ENCODE measurements at places on chromosomes 5 and 9. TPM values are rescaled to one million over a fixed set of nuclear protein-coding genes. Genes with fewer than 3 reads are reported as not detected.

The SLC6A7 gene
- total RNA-seq: not detected

The GRXCR2 gene
- total RNA-seq: not detected

The SYK gene
- 5.4 TPM for total RNA-seq

The GARIN3 gene
- not detected for total RNA-seq

The NIM1K gene
- not detected for total RNA-seq

The GAPT gene
- not detected for total RNA-seq

The LAMC3 gene
- total RNA-seq: 19.2 TPM

The LRRC8A gene
- 80.5 TPM for total RNA-seq

The FREM1 gene
- total RNA-seq: 3.1 TPM

The POLR3G gene
- 130 TPM for total RNA-seq

The POU5F2 gene
- total RNA-seq: 1.2 TPM

The ADAMTS12 gene
- 12.4 TPM for total RNA-seq

The ANAPC2 gene
- 41.5 TPM for total RNA-seq

The PPP3R2 gene
- total RNA-seq: not detected

GRCh38 chr5:42020788-42021530, 95.9 kb downstream of the FBXO4 start:
- H3K27ac ChIP-seq: no peak overlapping the region
- DNase-seq: peak; percentile 13
- H3K36me3 ChIP-seq: no peaks in the 10 kb centered on the region

DNA sequence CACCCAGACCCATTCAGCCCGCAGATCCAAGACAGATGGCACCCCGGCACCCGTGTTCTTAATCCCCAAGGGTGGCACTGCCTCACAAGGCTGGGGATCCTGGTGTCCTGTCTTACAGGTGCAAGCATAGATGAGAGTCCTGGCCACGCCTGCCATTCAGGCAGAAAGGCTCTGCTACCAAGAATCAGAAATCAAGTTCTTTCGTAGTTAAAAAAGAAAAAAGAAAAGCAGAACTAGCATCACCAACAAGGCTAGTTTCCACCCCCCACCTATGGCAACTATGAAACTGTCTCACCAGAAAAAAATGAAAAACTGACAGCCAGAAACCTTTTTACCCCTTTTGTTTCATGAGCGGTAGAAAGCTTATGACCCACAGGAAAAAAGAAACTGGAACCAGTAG, 170.4 kb downstream of the SYK start:
- H3K4me3 ChIP-seq: no peak overlapping the region
- no peak for DNase-seq
- H3K27ac ChIP-seq: no peak overlapping the region
- H3K27me3 ChIP-seq: no peaks in the 10 kb centered on the region

DNA sequence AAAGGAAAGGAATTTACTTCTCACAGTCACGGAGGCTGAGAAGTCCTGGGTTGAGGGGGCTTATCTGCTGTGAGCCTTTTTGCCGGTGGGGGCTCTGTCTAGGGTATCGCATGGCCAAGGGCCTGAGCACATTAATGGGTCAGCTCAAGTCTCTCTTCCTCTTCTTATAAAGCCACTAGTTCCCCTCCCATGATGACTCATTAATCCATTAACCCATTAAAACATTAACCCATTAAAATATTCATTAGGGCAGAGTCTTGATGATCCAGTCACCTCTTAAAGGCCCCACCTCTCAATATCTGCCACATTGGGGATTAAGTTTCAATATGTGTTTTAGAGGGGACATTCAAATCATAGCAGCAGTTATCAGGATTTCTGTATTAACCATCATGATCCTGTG, 406.3 kb downstream of the SPOCK1 start:
- no peak overlapping the region for H3K27ac ChIP-seq
- no peak overlapping the region for H3K4me3 ChIP-seq
- H3K36me3 ChIP-seq: no peaks in the 10 kb centered on the region
- peaks cover 20% of the 10 kb centered on the region for H3K4me1 ChIP-seq

DNA sequence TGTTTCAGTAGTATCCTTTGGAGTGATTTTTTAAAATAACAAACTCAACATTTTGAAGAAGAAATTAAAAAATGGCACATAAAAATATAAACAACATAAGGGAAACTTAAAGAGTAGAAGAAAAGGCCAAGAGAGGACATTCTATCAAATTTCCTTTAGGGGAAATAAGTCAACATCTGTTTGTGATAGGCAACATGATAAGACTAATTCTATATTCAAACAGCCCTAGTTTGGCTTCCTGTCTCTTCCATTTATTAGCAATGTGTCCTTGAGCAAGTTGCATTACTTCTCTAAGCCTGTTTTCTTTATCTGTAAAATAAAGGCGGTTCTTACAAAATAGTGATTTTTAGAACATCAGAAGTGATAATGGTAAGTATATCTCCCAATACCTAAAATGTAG, 24.7 kb downstream of the TYRP1 start:
- no peaks in the 10 kb centered on the region for H3K27me3 ChIP-seq
- no peak overlapping the region for H3K4me3 ChIP-seq
- no peaks in the 10 kb centered on the region for H3K36me3 ChIP-seq
- no peak overlapping the region for H3K27ac ChIP-seq
- no peak for DNase-seq
- peaks cover 5% of the 10 kb centered on the region for H3K4me1 ChIP-seq

GRCh38 chr5:96702503-96703383, 40.6 kb downstream of the CAST start:
- peaks cover 24% of the 10 kb centered on the region for H3K4me1 ChIP-seq
- H3K4me3 ChIP-seq: peak overlapping the region; percentile 63
- 0 out of 2 replicates have a peak overlapping the region, but pooled peaks have one; percentile 40 for H3K27ac ChIP-seq

GRCh38 chr9:26604076-26604662, 288.4 kb downstream of the CAAP1 start:
- no peaks in the 10 kb centered on the region for H3K36me3 ChIP-seq
- peaks cover 25% of the 10 kb centered on the region for H3K4me1 ChIP-seq
- DNase-seq: peak; percentile 62
- no peaks in the 10 kb centered on the region for H3K27me3 ChIP-seq

- no peak overlapping the region for H3K4me3 ChIP-seq
- H3K4me1 ChIP-seq: no peaks in the 10 kb centered on the region
- no peaks in the 10 kb centered on the region for H3K27me3 ChIP-seq
- H3K36me3 ChIP-seq: peaks cover 11% of the 10 kb centered on the region
- DNase-seq: no peak
- H3K27ac ChIP-seq: no peak overlapping the region
Measured at GRCh38 chr5:131706281-131706680, 71.3 kb upstream of the RAPGEF6 start.

GRCh38 chr5:83285661-83286398, 185.7 kb upstream of the VCAN start:
- H3K36me3 ChIP-seq: no peaks in the 10 kb centered on the region
- H3K4me1 ChIP-seq: peaks cover 7% of the 10 kb centered on the region
- H3K4me3 ChIP-seq: no peak overlapping the region
- no peaks in the 10 kb centered on the region for H3K27me3 ChIP-seq

- no peaks in the 10 kb centered on the region for H3K36me3 ChIP-seq
- peaks cover 5% of the 10 kb centered on the region for H3K27me3 ChIP-seq
- H3K4me1 ChIP-seq: peaks cover 10% of the 10 kb centered on the region
- no peak overlapping the region for H3K4me3 ChIP-seq
- no peak overlapping the region for H3K27ac ChIP-seq
Measured at GRCh38 chr5:58958701-58959100, 375.8 kb downstream of the RAB3C start.

DNA sequence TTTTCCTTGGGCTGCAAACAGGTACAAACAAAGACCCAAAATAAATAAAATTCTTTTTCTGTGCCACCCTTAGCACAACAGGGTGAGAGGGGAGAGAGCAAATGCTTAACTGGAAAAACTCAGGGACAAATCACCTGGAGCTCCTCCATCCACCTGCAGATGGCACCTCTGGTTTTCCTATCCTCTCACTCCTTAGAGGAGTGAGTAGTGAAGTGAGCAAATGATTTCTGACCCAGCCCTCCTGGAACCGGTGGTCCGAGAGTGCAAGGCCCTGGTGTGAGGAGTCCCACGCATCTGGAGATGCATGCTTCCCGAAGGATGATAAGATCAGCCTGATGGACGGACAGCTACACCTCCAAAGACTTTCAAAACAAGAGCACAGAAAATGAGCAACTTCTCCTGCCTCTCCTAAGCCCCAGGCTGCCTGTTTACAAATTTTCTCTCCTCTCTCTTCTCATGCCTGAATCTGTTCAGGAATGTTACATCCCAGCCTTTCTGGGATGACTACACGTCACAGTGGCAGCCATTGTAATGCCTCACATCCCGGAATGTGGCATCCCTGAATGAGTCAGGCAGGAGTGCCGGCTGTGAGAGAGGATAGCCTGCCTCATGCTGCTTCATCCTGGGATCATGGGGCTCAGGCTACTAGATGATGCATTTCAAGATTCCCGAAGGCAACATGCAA, 86.4 kb downstream of the ADRB2 start:
- H3K27ac ChIP-seq: peak overlapping the region; percentile 84
- no peaks in the 10 kb centered on the region for H3K27me3 ChIP-seq
- no peak overlapping the region for H3K4me3 ChIP-seq
- peaks cover 12% of the 10 kb centered on the region for H3K4me1 ChIP-seq
- H3K36me3 ChIP-seq: no peaks in the 10 kb centered on the region

- H3K36me3 ChIP-seq: no peaks in the 10 kb centered on the region
- no peak for DNase-seq
- no peak overlapping the region for H3K4me3 ChIP-seq
Measured at GRCh38 chr9:95896580-95896979, 21.1 kb downstream of the ERCC6L2 start.

DNA sequence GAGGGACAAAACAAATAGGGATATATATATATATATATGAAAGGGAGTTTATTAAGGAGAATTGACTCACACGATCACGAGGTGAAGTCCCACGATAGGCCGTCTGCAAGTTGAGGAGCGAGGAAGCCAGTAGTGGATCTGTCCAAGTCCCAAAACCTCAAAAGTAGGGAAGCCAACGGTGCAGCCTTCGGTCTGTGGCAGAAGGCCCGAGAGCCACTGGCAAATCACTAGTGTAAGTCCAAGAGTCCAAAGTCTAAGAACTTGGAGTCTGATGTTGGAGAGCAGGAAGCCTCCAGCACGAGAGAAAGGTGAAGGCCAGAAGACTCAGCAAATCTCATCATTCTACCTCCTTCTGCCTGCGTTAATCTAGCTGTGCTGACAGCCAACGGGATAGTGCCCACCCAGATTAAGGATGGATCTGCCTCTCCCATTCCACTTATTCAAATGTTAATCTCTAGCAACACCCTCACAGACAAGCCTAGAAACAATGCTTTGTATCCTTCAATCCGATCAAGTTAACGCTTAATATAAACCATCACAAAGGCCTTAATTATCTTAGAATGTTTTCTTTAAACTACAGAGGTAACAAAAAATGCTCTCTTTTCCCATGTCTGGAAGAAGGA, 23.8 kb upstream of the DAB2 start:
- peaks cover 4% of the 10 kb centered on the region for H3K4me1 ChIP-seq
- peak; percentile 39 for DNase-seq
- H3K4me3 ChIP-seq: no peak overlapping the region
- H3K27me3 ChIP-seq: no peaks in the 10 kb centered on the region
- H3K27ac ChIP-seq: no peak overlapping the region

DNA sequence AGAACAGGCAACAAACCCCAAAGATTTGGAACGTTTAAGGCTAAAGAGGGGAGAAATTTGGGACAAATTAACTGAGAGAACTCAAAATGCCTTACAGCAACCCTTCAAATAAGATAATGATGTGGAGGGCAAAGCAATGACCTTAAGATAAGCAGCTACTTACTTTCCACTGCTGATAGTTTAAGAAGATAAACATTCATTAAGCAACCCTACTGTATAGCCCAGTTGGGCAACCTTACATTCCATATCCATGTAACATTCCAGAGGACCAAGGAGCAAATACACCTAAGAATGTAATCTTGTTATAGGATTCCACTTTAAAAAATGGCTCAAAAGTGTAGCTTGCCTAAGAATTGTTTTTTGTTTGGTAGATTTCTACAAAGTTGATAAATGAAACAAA, 14.8 kb downstream of the ETF1 start:
- no peak for DNase-seq
- H3K27ac ChIP-seq: peak overlapping the region; percentile 35
- no peaks in the 10 kb centered on the region for H3K27me3 ChIP-seq
- no peak overlapping the region for H3K4me3 ChIP-seq
- H3K36me3 ChIP-seq: no peaks in the 10 kb centered on the region
- no peaks in the 10 kb centered on the region for H3K4me1 ChIP-seq

- no peaks in the 10 kb centered on the region for H3K36me3 ChIP-seq
- no peak overlapping the region for H3K4me3 ChIP-seq
- DNase-seq: no peak
Measured at GRCh38 chr5:94811331-94811730, 192.9 kb downstream of the SLF1 start.

DNA sequence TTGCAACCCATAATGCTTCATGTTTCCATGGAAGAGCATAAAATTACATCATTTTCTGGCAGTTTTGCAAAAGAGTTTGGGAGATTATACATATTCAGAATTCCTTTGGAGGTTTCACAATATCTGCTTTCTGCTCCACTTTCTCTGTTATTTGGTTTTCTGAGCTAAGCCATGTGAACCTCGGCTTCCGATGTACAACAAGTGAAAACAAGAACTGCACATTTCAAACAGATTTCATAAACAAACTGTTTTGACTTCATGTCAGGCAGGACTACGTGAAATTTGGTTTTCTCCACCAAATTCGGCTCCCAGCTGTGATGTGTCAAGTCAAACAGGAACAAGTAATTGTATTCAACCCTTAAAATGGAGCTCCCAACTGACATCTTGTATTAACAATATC, 609.8 kb downstream of the IRX1 start:
- DNase-seq: no peak
- H3K27me3 ChIP-seq: no peaks in the 10 kb centered on the region
- no peak overlapping the region for H3K4me3 ChIP-seq
- no peak overlapping the region for H3K27ac ChIP-seq
- H3K4me1 ChIP-seq: peaks cover 27% of the 10 kb centered on the region

DNA sequence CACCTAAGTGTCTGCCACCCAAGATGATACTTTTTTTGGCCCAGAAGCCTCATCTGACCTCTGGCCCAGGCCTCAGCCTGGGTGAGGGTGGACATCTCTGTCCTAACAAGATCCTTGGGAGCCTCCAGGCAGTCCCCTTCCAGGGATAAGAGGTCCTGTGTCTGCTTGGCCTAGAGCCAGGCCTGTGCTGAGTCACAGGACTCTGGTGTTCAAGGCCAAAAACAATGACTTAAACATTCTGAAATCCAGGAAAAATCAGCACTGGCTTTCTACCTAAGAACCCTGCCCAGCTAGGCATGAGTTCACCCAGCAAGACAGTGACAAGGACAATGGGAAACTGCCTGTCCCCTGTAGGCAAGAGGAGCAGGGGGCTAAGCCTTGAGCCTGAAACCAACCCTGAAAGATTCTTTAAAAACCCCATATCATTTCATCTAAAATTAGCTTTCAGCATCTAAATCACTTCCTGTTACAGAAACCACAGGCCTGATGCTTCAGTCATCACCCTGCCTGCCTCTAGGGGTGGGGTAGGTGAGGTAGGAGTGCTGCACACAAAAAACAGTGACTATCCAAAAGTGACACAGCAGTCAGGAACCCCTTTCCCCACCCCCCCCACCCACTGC, 29.9 kb downstream of the CSF2 start:
- no peak for DNase-seq
- H3K4me1 ChIP-seq: no peaks in the 10 kb centered on the region
- H3K36me3 ChIP-seq: no peaks in the 10 kb centered on the region
- no peak overlapping the region for H3K27ac ChIP-seq
- no peaks in the 10 kb centered on the region for H3K27me3 ChIP-seq

Data from GM23338 (cell line).